ENCODE measurements at places on chromosomes 2 and 18.

- no peak for DNase-seq
Measured at GRCh38 chr18:51006061-51006818, 23.8 kb upstream of the SMAD4 start.

DNA sequence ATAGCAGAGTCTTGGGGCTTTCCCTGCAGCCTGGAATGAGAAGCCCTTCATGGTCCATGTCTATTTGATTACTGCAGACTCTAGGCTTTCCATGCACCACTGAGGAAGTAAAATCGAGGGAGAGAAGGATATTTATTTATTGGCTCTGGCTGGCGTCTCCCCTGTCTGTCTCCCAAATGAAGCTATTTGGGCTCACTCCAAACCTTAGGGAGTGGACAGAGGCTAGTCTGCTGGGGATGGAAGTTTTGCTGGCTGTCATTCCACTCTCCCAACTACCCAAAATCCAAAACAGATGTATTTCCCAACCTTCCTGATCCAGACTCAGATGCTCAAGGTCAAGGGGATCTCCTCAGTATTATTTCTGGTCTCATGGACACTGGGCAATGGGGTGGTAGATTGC, 33.7 kb downstream of the TMEM17 start:
- DNase-seq = no peak

- DNase-seq = no peak
Measured at GRCh38 chr2:127185705-127186104, 34.4 kb downstream of the CYP27C1 start.

DNA sequence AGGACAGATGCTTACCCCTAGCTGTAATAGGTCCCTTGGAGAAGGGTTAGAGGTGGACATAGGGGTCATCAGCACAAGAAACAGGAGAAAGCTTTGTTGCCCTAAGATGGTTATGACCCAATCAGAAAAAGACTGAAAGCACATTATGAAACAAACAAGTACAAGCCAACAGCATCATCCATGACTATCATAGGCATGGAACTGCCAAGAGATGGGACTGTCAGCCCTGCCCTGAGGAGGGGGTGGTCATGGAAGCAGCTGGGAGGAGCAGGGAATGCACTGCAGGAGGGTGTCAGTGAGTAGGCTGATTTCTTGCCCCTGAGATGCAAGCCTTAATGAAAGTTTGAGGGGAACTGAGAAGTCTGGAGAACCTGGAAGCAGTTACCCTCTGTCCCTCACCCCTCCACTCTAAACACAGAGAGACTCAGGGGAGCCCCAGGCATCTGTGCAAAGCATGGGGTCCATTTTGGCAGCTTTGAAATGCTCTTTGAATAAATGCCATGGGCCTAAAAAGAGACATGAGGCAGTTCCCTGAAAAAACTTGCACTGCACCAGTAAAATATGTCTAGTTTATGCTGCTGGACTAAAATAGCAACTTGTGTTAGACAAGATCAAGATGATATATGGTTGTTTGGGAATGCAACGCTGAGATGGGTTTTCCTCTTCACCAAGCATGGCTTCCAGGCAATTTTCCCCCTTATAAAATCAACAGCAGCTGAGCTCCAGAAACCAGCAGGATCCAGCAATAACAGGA, 122.7 kb upstream of the ZFP36L2 start:
- DNase-seq = no peak

DNA sequence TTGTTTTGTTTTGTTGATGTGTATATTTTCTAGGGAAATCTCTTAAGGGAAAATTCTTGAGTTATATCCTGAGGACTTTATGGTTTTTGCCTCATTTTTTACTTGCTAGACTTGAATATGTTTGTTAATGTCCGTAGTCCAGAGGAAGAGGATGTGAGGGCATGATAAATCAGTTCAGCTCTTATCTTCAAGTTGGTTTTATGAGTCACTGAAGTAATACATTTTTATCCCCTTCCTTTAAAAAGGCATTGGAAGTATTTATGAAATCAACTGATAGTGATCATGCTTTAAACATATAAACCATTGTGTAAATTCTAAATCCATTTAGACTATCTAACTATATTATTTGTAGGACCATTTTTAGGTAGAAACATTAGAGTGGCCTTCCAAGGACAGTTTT, 43.9 kb upstream of the CYBRD1 start:
- no peak for DNase-seq

DNA sequence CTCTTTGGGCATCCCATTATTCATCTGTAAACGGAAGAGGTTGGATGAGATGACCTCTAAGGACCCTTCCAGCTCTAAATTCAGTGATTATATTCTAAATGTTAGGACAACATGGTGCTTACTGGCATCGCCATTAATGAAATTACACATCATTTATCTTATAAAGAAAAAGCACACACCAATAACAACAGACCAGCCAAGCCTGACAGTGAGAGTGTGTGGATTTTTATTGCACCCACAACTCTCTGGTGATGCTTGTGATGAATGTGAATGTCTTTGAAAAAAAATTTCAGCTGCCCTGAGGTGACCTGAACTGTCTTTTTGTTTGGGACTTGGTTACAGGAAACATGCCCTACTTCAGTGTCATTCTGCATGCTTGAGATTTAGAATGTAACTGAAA, 513.3 kb upstream of the NRP2 start:
- no peak for DNase-seq

DNA sequence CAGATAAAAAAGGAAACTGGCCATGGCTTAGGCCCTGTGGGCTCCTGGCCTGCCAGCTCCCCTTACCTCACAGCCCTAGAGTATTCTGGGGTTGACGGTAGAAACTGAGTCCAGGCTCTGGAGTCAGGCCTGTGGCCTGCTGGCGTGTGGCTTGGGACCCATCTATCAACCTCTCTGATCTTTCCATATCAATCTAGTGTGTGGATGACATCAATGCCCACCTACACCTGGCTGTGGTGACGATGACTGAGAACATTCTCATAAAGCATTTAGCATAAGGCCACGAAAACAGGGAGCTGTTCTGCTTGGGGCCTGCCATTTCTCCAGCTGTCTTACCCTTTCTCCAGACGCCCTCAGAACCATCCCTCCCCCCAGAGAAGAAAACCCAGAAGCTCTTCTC, 17.9 kb downstream of the PCARE start:
- DNase-seq = no peak

- no peak for DNase-seq
Measured at GRCh38 chr2:197256547-197257170, 53.9 kb downstream of the ANKRD44 start.

GRCh38 chr2:183859129-183859528, 734.9 kb downstream of the NUP35 start:
- DNase-seq = no peak

GRCh38 chr2:85806358-85807118, 52.7 kb downstream of the ATOH8 start:
- no peak for DNase-seq

DNA sequence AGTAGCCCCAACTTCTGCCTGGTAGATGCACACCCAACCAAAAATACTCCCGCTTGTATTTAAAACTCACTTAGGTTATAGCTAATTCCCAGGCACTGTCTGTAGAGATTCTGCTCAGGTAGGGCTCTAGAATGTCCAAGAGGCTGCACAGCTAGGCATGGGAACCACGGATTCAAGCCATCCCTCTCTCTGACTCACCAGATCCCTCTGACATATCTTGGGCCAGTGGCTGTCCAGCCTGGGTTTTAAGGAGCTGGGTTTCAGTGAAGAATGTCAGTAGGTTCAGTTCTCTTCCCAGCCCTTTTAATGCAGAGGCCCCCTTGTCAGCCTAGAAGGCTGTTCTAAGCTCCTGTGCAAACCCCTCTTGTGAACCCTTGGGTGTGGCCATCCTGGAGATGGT, 15.9 kb upstream of the IL1R1 start:
- DNase-seq = no peak

- no peak for DNase-seq
Measured at GRCh38 chr2:237431372-237431771, 17.4 kb upstream of the COL6A3 start.

- no peak for DNase-seq
Measured at GRCh38 chr2:141015341-141016047, 1115.3 kb downstream of the LRP1B start.

GRCh38 chr2:216866515-216867095, 6.7 kb upstream of the TNP1 start:
- no peak for DNase-seq

GRCh38 chr2:85846411-85846810, 42.4 kb downstream of the ST3GAL5 start:
- no peak for DNase-seq

Data from stimulated activated naive CD8-positive, alpha-beta T cell treated with anti-CD3 and anti-CD28 coated beads, Interleukin-15, amount 100 ng/mL, for 72 hours (primary cell).